ENCODE measurements at places on chromosomes 7 and 10.

DNA sequence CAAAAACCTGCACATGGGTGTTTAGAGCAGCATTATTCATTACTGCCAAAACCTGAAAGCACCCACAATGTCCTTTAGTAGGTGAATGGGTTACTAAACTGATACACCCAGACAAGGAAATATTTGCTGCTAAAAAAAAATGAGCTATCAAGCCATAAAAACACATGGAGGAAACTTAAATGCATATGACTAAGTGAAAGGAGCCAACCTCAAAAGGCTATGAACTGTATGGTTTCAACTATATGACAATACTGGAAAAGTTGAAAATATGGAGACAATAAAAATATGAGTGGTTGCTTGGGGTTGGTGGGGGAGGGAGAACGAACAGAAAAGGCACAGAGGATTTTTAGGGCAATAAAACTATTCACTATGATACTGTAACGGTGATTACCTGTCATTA is 291.0 kb downstream of the TNS3 start:
- DNase-seq = no peak

GRCh38 chr10:132648072-132648850 is 110.7 kb downstream of the INPP5A start:
- no peak for DNase-seq

DNA sequence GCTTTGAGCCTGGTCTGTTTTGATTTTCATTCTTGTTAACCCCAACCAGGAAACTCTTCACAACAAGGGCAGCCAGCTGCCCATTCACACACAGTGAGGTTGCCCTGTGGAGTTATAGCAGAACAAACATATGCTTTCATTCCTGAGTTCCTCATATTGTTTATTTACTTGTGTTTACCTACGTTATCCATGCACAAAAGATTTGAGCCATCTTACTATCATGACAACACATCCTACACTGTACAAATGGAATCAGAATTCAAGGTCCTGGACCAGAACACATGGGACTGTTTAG is 21.7 kb upstream of the BMPER start:
- no peak for DNase-seq

- DNase-seq = no peak
These were observed 30.9 kb downstream of the CAMK2B start for GRCh38 chr7:44294325-44295069.

- DNase-seq = no peak
These were observed 22.8 kb downstream of the ARL5B start for GRCh38 chr10:18681971-18682411.

GRCh38 chr10:68955355-68955831 is 577 bp upstream of the DDX21 start:
- DNase-seq = no peak

- no peak for DNase-seq
These were observed 1.7 kb downstream of the SORCS3 start for GRCh38 chr10:104642658-104643302.

DNA sequence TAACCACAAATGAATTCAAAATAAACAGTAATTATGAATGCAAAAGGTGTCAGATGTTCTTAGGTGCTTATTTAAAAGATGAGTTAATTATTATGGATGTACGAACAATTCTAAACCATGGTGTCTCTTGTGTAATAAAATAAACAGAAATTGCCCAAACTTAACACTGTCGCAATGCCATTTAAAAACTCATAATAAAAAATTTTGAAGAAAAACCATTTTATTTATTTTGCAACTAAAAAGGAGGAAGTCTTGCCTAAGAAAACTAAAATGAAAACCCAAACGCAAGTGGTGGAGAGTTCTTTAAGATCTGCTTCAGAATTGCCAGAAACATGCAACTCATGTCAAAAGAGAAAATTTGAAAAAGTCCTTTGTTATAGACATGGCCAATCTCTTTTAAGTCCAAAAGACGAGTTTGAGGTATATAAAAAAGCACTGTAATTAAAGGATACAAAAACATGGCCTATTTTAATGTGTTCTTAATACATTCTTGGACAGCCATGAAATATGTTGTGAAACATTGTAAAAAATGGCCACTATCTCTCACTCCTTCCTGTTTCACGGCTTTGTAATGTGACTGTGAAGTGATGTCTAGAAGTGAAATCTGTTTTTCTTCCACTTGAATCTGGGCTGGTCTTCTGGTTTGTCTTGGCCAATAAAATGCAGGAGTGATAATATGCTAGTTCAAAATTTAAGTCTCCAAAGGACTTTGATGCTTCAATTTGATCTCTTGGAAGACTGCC is 322.9 kb downstream of the PRPF18 start:
- no peak for DNase-seq

DNA sequence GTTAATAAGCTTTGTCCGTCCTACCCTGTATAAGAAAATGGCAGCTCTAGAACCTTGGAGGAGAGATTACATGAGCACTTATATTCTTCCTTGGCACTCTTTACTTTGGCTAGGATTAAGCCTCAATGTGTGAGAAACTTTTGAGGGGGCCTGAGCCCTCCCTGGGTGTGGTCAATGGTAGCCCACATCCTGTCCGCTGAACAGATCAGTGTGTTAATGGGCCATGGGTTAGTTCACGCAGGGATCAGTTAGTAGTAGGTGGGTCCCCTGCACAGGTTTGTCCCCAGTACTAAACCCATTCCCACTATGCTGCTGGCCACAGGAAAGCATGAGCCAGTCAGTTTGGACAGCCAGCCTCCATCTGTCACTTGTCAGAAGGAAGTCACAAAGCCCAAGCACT is 20.2 kb upstream of the IKZF1 start:
- DNase-seq = no peak

GRCh38 chr10:88227342-88228018 is 355.6 kb downstream of the RNLS start:
- no peak for DNase-seq

DNA sequence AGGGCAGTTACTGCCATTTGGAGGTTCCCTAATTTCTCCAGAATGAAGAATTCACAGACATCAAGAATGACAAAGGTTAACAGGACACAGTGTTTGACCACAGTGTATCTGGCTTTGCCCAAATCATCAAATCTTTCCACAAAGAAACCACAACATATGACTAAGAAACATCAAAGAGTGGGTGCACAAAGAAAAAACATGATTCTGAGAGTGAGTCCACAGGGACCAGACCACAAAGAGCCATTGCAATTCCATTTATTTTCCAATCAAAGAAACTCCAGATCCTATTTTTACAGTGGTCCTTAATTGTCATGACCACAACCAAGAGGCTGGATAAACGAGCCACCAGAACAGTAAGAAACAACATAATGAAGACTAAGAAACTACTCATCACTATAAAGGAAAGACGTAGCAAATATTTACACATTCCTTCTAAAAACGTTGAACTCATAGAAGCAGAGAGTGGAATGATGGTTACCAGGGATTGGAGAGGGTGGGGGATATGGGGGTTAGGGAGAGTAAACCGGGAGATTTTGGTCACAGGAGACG is 286.5 kb downstream of the DOCK4 start:
- DNase-seq = no peak

DNA sequence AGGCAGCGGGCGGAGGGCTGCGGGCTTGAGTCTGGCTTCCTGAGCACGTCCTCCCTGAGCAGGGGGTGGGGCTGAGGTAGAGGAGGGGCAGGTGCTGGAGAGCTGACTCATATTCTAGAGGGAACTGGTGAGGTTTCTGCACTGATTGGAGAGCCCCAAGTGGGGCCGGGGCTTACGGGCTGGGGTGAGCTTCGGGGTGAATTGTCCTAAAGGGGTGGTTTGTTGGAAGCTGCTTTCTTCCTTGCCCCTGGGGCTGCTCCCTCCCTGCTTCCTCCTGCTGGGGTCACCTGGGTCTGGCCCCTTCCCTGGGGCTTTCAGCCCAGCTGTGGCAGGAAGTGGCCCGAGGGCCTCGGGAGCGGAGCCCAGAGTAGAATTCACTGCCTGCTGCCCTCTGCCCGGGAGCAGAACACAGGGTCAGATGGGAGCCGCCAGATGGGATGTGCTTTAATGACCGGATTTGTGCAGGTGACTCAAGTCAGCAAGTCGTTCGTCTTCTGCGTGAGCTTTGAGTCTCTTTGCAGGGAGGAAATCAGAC is 48.6 kb downstream of the FAM20C start:
- no peak for DNase-seq

Data from stimulated activated CD8-positive, alpha-beta memory T cell treated with anti-CD3 and anti-CD28 coated beads, Interleukin-7, amount 100 ng/mL, for 4 hours (primary cell).